Stimulated activated naive CD8-positive, alpha-beta T cell treated with anti-CD3 and anti-CD28 coated beads, Interleukin-15, Interleukin-2, amounts not matched to agents 100 U/mL and 50 U/mL, for 24 hours (primary cell): ENCODE measurements at places on chromosomes 13 and 19.
A peak's percentile ranks its signal among the peaks of the same experiment; 100 is the strongest.

GRCh38 chr19:29171525-29171924, 41.4 kb downstream of the UQCRFS1 start:
- no peak for DNase-seq

GRCh38 chr13:35724446-35724845, 248.0 kb upstream of the MAB21L1 start:
- no peak for DNase-seq

- no peak for DNase-seq
Observed at GRCh38 chr13:60090574-60090973, 73.2 kb downstream of the DIAPH3 start.

GRCh38 chr13:60623151-60623550, 226.1 kb downstream of the TDRD3 start:
- DNase-seq: no peak

GRCh38 chr19:7260161-7260560, 34.1 kb downstream of the INSR start:
- DNase-seq: no peak

- no peak for DNase-seq
Observed at GRCh38 chr13:68440874-68441273, 1210.7 kb upstream of the PCDH9 start.

DNA sequence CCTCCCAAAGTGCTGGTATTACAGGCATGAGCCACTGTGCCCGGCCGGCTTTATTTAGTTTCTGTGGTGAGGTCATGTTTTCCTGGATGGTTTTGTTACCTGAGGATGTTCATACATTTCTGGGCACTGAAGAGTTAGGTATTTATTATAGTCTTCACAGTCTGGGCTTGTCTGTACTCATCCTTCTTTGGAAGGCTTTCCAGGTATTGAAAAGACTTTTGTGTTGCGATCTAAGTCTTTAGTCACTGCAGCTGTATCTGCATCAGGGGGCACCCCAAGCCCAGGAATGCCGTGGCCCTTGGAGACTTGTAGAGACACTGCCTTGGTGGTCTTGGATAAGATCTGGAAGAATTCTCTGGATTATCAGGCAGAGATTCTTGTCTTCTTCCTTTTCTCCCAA, 12.8 kb downstream of the BLOC1S3 start:
- DNase-seq: no peak

DNA sequence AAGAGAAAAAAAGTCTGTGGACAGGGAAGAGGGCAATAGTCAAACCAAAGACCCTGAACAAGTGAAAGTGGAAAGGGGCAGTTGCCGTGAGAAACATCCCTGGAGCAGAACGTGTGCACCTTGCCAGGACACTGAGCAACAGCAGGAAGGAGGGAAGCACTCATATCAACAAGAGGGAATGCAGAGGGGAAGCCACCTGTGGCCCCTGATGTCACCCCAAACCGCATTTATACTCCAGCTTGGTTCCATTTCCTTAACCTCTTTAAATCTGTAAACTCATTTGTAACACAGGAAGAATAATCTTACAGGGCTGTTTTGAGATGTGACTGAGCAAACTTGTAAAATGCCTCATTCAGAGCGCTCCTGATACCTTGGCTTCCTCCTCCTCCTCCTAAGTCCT, 698.8 kb downstream of the DIAPH3 start:
- no peak for DNase-seq

DNA sequence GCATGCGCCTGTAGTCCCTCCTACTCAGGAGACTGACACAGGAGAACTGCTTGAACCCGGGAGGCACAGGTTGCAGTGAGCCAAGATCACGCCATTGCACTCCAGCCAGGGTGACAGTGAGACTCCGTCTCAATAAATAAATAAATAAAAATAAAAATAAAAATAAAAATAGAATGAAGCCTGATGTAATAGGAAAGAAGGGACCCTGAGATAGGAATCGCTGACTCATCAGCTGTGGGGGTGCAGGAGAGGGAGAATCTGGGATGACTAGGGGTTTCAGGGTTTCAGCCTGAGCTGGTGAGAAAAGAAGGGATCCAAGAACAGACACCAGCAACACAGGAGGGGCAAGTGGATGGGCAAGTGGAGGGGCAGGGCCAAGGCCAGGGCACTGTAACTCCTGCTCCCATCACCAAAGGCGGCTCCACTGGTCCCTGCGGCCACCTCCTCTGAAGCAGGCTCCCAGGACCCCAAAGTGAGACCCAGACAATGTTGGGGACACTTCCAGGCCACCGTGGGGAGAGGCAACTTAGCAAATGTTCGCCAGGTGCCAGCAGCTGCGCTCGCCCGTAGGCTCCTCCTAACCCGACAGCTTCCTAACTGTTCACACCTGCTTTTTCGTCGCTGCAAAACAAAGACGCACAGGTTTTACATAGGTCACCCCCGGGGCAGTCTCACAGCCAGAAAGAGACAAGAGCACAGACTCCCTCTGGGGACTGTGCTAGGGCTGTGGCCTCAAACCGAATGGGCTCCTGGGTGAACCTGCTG, 1.2 kb downstream of the HAUS8 start:
- DNase-seq: no peak

DNA sequence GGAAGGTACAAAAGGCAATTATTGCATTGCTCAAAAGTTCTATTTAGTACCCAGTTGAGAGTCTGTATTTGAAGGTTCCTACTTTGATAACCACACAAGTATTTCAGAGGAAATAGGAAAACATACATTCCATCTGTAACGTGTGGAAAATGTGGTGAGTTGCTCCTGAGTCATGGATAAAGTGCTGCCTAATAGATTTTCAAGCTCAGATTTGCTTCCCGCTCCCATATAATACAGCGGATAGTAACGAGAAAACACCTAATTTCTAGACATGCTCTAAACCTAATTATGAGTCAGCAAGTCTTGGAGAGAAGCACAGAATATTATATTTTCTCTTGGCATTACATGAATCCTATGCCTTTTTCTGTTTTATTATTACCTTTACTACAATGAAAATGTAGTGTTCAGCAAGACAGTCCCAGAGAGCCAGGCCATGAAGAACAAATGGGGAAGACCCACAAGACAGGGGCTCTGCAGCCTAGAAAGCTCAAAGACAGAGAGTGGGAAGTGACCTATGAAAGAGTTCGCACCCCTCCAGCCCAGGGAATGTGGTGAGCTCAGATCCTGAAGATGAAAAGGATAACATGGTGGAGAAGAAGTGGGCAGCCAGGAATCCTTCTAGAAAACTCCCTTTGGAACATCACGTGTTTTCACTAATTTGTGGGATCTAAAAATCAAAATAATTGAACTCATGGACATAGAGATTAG, 116.1 kb downstream of the STARD13 start:
- no peak for DNase-seq

DNA sequence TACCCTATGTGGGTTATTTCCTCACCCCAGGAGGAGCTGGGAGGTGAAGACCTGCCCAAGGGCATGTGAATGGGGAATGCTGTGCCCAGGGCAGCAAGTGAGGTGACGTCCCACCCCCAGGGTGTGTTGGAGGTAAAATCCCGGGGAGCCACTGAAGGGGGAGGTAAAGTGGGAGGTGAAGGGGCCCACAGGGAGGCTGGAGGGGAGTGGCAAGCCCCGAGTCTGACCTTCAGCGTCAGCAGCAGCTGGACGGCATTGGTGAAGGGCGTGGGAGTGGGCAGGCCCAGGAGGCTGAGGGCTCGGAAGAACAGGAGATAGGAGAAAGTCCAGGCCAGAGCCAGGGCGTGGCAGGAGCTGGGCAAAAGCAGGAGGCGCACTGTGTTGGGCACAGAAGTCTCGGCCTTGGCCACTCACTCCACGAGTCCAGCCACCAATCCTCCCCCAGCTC, 2.4 kb downstream of the MBOAT7 start:
- DNase-seq: no peak

- no peak for DNase-seq
Observed at GRCh38 chr19:1054102-1055027, 12.6 kb upstream of the ARHGAP45 start.

GRCh38 chr19:45344621-45345505, 4.3 kb downstream of the KLC3 start:
- DNase-seq: no peak

- DNase-seq: peak; percentile 22
Observed at GRCh38 chr19:46951171-46951986, 68.3 kb upstream of the NPAS1 start.

- no peak for DNase-seq
Observed at GRCh38 chr13:113802090-113802531, 43.1 kb downstream of the TMEM255B start.

DNA sequence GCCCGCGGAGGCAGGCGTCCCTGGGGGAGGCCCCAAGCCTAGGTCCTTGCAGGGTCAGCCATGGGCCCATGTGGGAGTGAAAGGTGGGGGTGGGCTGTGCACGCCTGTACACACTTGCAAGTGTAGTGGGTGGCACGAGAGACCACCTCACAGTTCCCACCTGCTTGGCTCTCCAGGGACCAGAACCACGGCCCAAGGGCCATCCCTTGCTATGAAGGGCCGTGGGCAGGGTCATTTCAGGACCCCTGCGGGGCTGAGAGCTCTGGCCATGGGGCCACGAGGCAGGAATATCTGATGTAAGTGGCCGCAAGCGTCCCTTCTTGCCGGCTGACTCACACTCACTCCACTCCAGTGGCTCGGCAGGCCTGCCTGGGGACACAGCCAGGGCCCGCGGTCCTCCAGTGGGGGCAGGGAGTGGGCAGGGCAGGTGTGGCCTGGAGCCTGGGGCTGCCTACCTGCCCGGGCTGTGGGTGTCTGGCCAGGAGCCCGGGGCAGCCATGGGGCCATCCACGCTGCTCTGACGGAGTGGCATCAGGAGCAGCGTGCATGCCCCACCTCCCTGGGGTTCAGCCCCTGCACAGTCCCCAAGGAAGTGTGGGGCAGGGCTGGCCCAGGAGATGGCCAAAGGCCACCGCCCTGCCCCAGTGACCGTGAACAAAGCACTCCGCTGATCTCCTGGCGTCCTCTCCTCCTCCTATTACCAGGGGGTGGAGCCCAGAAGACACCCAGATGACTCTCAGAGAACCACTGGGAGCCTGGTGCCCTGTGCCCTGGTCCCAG, 8.6 kb upstream of the MKNK2 start:
- DNase-seq: no peak

DNA sequence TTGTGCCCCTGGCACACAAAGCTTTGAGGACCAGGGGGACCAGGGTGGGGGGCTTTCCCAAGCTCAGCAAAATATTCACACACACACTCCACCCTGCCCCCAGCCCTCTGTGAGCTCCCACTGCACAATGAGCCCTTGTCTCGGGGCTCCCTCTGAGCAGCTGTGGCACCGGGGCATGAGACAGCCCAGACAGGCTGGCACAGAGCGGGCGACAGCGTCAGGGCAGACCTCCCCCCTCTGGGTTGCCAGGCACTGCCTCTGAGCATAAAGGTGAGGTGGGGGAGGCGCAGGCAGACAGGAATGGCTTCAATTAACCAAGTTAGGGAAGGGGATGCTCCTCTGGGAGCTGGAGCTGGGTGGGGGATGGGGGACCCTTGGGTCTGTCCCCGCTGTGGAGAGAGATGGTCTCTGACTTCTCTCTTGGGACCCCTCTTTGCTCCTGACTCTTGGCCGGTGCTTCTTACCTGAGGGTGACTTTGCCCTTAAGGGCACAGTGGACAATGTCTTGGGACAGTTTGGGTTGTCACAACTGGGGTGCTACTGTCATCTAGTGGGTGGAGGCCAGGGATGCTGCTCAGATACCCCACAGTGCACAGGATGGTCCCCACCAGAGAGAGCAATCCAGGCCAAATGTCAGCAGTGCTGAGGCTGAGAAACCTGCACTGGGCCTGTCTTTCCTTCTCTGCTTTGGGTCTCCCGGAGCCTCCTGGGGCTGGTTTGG, 30.3 kb downstream of the LYL1 start:
- no peak for DNase-seq

DNA sequence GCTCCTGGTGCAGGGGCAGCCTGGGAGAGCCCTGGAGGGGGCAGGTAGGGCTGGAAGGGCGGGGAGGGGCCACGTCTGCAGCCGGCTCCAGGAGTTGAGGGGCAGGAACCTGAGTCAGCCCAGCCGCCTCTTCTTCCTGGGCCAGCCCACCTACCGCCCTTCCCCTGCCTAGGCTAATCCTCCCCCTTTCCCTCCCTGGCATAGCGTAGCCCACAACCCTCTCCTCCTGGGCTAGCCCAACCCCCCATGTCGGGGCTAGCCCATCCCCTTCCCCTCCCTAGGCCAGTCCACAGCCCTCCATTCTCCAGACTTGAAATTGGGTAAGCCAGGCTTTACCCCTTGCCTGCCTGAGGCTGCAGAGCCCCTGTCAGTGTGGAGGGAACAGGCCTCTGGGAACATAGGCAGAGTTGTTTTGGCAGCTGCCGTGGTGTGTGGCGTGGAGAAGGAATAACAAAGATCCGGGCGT, 20.6 kb upstream of the WDR18 start:
- DNase-seq: no peak

- DNase-seq: no peak
Observed at GRCh38 chr19:30670562-30671366, 298.6 kb downstream of the ZNF536 start.

- DNase-seq: no peak
Observed at GRCh38 chr19:4896372-4896771, 6.3 kb downstream of the ARRDC5 start.

DNA sequence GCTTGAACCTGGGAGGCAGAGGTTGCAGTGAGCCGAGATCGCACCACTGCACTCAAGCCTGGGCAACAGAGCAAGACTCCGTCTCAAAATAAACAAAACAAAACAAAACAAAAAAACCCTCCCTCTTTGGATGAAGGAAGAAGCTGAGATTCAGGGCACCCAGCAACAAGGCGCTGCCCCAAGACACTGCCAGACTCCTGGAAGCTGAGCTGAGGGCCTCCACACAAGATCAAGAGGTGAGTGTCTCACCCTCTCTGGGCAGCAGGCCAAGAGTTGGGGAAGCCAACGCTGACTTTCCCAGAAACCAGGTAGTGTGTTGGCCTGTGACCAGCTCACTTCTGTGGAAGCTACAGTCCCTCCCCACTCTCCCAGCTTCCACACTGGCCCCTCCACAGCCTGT, 3.7 kb upstream of the TYROBP start:
- peak; percentile 42 for DNase-seq
